ENCODE measurements at places on chromosomes 7 and 10. TPM values are rescaled to one million over a fixed set of nuclear protein-coding genes. Genes with fewer than 3 reads are reported as not detected.

Gene OPN4
- not detected for total RNA-seq

Gene LRRC27
- total RNA-seq, result 6.3 TPM

Gene VSTM4
- total RNA-seq, result not detected

Gene WNT2
- total RNA-seq, result not detected

Gene IGFBP1
- not detected for total RNA-seq

Gene NEUROD6
- total RNA-seq, result not detected

Gene TRA2A
- total RNA-seq, result 119 TPM

Gene NODAL
- not detected for total RNA-seq

Gene UNCX
- not detected for total RNA-seq

Gene ATXN7L1
- 17.0 TPM for total RNA-seq

Gene SPDYE5
- not detected for total RNA-seq

Gene TCTN3
- total RNA-seq, result 16.2 TPM

Gene LBX1
- total RNA-seq, result not detected

Gene SORCS1
- total RNA-seq, result not detected

Gene RTKN2
- total RNA-seq, result 4.1 TPM

Gene GOLGA7B
- 10.8 TPM for total RNA-seq

Gene ANKMY2
- 14.3 TPM for total RNA-seq

Gene CPA2
- total RNA-seq, result not detected

Gene GRM3
- total RNA-seq, result not detected

Gene OR2A5
- not detected for total RNA-seq

Gene NKX2-3
- total RNA-seq, result not detected

Gene FAM237B
- total RNA-seq, result not detected

Gene PTPRE
- 26.8 TPM for total RNA-seq

Gene MAP3K8
- 27.7 TPM for total RNA-seq

Gene SCART1
- 6.3 TPM for total RNA-seq

Gene ATG9B
- total RNA-seq, result 11.6 TPM

Gene OSBPL3
- 47.8 TPM for total RNA-seq

Gene ITIH5
- total RNA-seq, result not detected

Gene PON2
- 8.6 TPM for total RNA-seq

Gene MDH2
- 132 TPM for total RNA-seq

Gene CUZD1
- 3.0 TPM for total RNA-seq

Gene LRWD1
- 15.8 TPM for total RNA-seq

Gene TEX47
- not detected for total RNA-seq

Gene FAM180A
- total RNA-seq, result not detected

Gene TLL2
- total RNA-seq, result not detected

Gene LRRC18
- 0.25 TPM for total RNA-seq

Gene PRRT4
- total RNA-seq, result 0.28 TPM

Gene SLC29A3
- 5.6 TPM for total RNA-seq

Gene ADRB1
- 1.0 TPM for total RNA-seq

Gene TAF6
- 63.7 TPM for total RNA-seq

Gene ARL5B
- 11.8 TPM for total RNA-seq

Gene CCDC172
- total RNA-seq, result not detected

Gene STK31
- 0.80 TPM for total RNA-seq

Gene INMT
- total RNA-seq, result 0.30 TPM

Gene C7orf57
- 0.40 TPM for total RNA-seq

Gene CDHR3
- 6.7 TPM for total RNA-seq

Gene SPDYE11
- not detected for total RNA-seq

Gene ORAI2
- 58.3 TPM for total RNA-seq

Gene EBF3
- not detected for total RNA-seq

Gene PILRB
- 91.3 TPM for total RNA-seq

Gene TAS2R40
- not detected for total RNA-seq

Gene MRC1
- total RNA-seq, result 1.5 TPM

Gene SORBS1
- total RNA-seq, result 0.72 TPM

Measured in activated naive CD8-positive, alpha-beta T cell treated with anti-CD3 and anti-CD28 coated beads, Interleukin-2, amount 10 ng/mL, durations not matched to agents 7 days and 5 days (primary cell).